ENCODE measurements at places on chromosomes 6 and 20.

DNA sequence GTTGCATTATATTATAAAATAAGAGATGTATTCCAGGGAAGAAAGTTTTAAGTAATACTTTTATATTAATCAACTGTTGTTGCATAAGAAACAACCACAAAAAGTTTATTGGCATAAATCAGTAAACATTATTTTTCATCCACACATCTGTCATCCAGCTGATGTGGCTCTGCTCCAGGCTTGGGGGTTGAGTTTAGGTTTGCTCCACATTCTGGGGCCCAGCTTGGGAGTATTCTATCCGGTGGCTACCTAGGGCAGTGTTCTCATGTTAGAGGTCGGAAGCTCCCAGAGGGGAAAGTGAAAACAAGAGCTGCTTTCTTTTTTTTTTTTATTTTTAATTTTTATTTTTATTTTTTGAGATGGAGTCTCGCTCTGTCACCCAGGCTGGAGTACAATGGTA lies 728.4 kb upstream of the FLRT3 start:
- DNase-seq, result no peak

DNA sequence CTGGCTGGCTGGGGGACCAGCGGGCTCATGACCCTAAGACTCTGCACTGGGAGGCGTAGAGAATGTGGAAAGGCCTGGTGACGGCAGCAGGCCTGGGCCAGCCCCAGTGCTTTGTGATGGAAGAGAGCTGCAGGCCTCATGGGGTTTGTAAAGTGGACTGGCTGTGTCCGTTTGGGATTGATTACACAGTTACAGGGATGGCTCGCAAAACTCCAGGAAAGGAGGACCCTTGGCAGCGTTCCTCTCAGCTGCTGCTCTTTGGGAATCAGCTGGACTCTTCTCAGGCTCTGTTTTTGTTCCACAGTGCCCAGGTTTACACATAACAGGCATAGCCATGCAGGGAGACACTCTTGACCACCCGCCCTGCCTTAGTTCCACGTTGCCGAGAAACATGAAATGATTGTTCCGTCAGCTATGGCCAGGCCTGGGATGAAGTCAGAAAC lies 89.0 kb downstream of the SLX4IP start:
- DNase-seq, result no peak

DNA sequence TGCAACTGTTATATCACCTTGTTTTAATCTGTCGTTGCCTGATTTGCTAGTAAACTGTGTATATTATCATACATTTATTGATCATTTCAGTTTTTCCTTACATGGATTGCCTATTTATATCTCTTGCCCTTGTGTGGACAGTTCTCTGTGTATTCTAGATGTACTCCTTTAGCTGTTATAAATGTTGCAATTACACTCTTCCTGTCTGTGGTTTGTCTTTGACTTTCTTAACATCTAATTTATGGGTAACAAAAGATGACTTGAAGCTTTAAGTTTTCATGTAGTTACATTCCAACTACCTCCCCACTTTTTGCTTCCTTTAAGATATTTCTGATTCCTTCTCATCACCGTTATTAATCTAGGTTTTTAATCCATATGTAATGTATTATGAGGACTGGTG lies 22.6 kb downstream of the PLCB1 start:
- DNase-seq, result no peak

DNA sequence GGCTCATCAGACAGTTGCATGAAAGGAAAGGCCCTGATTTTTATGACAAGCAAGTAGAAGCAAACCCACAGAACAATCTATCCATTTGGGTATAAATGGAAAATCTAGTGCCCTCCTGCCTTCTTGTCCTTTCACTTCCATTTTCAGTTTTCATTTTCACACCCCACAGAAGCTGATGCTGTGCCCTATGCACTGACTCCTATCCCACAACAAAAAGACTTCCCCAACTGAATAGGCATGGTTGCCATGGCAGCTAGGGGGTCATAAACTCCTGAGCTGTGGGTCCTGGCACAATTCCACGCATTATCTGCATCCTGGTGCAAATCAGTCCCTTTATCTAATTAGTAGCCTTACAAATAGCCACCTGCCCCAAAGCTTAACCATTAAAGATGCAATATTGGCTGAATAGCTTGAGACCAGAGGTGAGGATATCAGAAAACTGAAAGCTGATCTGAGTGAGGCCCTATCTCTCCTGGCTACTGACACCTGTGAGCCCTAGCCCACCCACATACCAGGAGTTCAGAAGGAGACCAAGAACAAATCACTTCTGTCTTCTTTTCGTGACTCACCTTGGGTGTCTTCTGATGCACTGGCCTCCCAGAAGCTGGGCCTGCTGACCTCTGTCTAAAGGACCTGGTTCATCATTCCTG lies 34.9 kb upstream of the HEY2 start:
- no peak for DNase-seq

- DNase-seq, result no peak
These were observed 391.8 kb upstream of the MMS22L start for GRCh38 chr6:97674802-97675201.

- DNase-seq, result no peak
These were observed 40.5 kb downstream of the WDR27 start for GRCh38 chr6:169661391-169661756.

GRCh38 chr20:37880726-37881591 lies 22.0 kb upstream of the VSTM2L start:
- DNase-seq, result no peak

DNA sequence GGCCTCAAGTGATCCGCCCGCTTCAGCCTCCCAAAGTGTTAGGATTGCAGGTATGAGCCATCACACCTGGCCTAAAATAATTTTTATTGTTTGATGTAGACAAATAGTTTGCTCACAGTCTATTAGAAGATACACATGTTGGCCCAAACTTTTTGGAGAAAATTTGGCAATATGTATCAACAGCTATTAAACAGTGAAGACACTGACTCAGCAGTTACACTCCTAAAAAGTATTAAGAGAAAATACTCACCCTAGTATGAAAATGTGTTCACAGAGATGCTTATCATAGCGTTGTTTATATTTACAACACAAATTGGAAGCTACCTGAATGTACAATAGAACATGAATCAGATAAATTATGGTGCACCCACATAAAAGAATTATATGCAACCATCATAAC lies 173.1 kb downstream of the WDR27 start:
- DNase-seq, result no peak

DNA sequence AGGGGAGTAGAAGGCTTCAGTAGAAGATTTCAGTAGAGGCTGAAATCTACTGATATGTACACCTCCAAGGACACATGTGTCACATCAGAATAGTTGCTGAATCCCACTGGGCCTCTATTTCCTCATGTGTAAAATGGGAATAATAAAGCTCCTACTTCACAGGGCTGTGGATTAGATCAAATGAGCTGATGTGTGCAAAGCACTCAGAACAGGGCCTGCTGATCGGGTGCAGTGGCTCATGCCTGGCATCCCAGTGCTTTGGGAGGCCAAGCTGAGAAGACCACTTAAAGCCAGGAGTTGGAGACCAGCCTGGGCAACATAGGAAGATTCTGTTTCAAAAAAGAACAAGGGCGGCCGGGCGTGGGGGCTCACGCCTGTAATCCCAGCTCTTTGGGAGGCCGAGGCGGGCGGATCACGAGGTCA lies 8.1 kb upstream of the AP5S1 start:
- DNase-seq, result no peak

DNA sequence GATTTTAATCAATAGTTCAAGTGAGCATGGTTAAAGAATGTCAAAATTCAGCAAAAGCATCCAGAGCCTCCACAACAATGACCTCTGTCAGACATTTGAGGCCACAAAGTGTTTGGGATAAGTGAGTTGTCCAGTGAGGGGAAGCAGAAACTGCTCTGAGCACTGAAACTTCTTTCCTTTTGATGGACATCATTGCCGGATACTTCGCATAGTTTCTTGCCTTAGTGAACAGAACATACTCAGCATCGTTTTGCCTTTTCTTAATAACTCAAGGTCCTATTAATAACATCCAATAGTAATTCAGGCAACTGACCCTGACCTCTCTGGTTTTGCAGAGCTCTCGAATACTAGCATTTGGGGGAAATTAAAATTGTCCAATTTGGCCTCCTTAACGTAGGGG lies 78.6 kb downstream of the EDN3 start:
- no peak for DNase-seq
